ENCODE measurements at places on chromosomes 4 and X.
A peak's percentile ranks its signal among the peaks of the same experiment; 100 is the strongest.

GRCh38 chr4:76782837-76783236, 115.1 kb downstream of the SOWAHB start:
- peak; percentile 72 for DNase-seq

DNA sequence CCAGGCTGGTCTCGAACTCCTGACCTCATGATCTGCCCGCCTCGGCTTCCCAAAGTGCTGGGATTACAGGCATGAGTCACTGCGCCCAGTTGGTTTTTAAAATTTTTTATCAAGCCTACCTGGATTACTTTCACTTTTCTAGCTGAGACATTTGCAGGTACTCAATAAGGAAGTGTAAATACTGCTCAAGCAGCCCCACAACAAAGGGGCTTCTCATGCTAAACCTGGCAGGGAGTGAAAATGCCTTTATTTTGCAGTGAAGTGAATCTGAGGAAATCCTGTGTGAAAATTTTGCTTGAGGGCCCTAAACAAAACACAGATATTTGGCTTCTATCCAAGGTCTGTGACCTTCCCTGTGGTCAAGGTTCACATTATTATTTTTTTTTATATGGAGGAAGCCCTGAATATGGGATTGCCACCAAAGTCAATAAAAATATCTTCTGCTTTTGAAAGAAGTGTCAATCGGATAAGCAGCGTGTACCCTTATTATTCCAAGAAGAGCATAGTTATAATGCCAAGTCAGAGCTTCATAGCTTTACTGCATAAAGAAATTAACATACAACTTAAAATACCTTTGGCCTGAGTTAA, 481.0 kb downstream of the SH2D1A start:
- DNase-seq, result no peak

- DNase-seq, result no peak
Measured at GRCh38 chr4:114701491-114701890, 102.9 kb downstream of the UGT8 start.

DNA sequence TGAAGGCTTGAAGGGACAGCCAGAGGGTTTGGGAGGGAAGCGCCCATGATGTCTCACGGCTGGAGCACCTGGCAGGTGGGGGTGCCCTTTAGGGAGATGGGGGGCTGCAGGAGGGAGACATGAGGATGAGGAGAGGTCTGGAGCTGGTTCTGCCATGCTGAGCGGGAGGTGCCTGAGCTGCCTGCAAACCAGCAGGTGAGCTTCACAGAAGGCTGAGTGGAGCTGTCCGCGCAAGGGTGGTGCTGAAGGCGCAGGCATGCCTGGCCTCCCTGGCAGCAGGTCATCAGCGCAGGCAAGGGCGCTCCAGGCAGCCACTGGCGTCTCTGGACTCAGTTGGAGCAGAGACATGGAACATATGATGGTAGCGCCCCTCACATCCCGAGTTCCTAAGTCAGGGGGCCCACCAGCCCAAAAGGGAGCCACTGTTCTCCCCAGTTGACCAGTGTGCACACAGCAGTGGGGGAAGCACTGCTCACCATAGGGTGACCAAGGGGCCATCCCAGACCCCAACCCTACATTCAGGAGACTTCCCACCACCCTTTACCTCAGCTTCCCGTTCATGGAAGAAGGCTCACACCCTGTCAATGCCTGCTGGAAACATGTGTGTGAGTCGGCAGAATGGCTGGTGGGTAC, 25.8 kb downstream of the ADRA2C start:
- DNase-seq, result no peak

DNA sequence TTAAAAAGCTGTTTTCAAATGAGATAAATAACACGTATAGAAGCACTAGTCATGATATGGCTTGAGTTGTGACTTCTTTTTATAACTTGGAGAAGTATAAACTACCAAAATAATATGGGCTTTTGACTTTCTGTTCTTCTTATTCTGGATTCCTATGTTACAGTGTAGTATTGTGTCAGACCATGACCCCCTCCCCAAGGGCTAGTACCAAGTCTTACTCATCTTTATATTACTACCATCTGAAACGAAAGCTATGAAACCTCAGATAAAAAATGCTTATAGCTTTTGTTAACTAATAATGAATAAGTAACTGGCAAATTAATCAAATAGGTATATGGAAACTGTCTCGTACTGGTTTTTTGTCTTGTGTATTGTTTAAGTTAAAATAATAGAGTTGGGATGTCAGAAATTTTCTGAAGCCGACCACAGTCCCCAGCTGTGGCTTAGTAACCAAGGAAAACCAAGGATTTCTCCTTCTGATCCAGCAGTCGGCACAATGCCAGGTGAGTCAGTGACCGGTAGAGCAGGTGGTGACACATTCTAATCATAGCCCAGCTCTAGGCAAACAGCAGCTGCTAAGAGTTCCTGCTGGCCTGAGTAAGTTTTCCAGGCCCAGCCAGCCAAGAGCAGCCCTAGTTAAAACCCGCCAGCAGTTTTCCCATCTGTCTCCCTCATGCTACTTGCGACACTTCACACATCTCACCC, 163.3 kb upstream of the PRDX4 start:
- peak; percentile 27 for DNase-seq

DNA sequence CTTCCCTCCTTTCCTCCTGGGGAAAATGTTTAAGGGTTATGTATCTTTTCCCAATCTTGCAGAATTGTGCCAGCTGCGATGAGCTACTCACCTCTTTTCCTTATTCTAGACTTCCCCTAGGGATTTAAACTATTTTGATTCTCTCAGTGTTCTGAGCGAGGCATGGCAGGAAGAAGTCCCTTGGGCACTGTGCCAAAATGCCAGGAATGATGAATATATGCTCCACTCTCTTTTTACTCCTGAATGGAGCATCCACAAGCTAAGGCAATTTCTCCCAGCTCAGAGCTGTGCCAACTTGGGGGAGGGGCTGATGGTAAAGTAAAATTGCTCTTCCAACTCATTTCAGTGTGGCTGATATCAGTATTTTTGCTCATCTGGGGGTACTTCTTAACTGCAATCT, 4.0 kb upstream of the C4orf17 start:
- no peak for DNase-seq

DNA sequence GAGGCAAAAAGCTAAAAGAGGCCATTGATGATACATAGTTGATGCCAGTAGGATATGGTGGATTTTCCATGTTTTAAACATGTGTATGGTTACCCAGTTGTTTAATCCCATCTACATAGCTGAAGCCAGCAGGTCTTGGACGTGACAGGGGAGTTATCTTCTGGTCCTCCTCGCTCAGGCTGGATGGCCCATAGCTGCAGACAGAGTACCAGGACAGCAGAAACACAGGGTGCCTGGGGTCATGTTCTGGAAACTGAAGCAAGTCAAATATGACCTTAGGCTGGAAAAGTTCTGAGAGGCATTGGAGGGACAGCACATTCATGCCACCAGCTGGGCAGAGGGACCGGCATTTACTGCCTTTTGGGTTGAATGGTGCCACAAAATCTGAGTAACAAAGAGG, 118.0 kb upstream of the GPC4 start:
- DNase-seq, result no peak

GRCh38 chr4:176335421-176335820, 15.7 kb downstream of the SPCS3 start:
- DNase-seq, result peak; percentile 25

GRCh38 chr4:70925899-70926635, 23.9 kb downstream of the MOB1B start:
- DNase-seq, result no peak

DNA sequence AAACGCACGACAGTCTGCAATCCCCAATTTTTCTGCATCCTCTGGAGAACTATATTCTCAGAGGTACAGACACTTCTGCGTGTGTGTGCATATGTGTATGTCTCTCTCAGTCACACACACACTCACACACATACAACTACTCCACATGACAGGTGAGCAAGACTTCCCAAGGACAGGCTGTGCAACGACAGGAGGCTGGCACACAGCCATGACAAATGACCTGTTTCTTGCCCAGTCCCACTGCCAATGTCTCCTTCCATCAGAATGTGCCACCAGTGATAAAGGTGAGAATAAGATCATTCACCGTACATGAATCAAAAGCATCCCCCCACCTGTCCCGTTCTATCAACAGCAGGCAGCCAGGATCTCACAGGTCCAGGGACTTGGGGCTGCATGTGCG, 52.4 kb downstream of the PPP2R2C start:
- no peak for DNase-seq

GRCh38 chrX:19752043-19752442, 135.4 kb downstream of the SH3KBP1 start:
- no peak for DNase-seq

DNA sequence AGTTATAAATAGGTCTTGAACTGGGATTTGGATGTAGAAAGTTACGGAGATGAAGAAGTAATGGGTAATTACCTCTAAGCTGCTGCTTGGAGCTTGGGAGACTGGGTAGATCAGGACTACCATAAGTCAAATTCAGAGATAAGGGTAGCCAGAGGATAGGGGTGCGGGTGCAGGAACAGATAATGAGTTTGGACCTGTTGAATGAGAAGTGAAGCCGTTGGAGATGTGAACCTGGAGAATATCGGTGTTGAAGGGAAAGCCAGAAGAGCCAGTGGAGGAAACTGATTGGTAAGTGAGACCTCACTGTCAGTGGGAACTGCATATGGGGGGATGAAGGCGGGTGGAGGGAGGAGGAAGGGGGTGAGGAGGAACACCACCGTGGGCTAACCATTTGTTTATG, 618 bp upstream of the FOXO4 start:
- no peak for DNase-seq

GRCh38 chr4:140149846-140150635, 3.9 kb downstream of the MAML3 start:
- no peak for DNase-seq

DNA sequence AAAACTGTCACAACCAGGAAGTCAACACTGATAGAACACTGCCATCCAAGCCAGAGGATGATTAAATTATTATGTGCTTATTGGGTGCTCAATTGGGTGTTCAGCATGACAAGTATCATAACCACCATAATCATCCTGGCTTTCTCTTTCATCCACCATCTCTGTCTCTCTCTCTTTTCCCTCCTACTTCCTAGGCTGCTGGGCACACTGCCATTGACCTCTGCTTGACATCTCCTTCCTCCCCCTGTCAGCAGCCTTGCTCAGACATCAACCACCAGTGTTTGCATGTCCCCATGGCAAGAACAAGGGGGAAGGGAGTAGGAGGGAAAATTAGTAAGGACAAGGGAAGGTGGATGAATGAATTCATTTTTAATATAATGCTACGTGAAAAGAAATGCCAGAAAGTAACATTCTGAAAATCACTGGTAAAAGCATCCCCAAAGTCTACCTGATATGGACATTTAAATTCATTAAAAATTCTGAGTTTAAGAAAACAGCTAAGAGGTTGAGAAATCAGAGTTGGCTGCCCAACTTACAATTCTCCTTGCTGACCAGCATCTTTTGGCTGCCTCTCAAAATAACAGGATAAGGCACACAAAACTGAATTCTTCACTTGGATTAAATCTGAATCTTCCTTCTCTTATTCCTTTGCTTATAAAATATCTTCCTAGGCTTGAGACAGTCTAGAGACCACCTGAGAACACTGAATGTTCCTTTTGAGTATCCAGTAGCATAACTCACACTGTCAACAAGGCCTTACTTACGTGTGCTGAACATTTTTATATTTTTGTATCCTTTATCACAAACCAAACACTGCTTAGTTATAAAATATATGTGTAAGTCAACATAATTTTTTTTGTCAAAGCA, 48.5 kb downstream of the SNCA start:
- no peak for DNase-seq

- DNase-seq, result no peak
Measured at GRCh38 chr4:7511525-7511924, 76.8 kb upstream of the PSAPL1 start.

- DNase-seq, result peak; percentile 46
Measured at GRCh38 chr4:161907590-161907955, 256.2 kb downstream of the FSTL5 start.

DNA sequence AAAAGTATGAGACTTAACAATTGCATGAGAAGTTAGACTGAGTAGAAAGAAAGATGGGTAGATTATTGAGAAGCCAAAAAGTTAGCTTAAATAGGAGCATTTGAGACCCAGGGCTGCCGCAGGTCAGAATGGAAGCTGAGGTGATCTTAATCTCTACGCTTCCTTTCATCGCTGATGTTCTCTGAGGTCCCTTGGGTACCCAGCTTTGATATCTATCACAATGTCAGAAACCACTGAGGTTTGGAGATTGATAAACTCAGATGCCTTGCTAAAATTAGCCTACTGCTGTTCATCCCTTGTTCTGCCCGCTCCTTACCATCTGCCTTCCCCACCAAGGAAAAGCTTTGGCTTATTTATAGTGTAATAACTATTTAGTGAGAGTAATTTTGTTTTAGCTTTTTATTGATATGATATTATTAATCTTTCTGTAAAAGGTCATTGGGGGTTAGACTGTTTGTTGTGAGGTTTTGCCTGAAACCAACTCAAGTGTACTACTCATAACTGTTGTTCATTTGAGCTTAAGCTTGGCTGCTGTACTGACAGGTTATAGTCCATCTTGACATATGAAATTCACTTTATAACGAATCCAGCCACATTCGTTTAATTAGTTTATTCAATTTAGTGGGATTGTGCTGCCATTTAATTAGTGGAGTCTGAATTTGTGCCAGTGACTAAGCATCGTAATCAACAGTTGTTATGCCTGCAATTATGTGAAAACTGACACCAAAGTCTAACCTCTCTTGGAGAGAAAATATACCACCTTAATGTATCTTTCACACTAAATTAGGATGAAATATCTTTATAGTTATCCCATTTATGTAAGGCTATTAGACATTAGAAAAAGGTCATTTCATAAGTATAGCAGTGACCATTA, 15.1 kb downstream of the MCUB start:
- DNase-seq, result no peak

DNA sequence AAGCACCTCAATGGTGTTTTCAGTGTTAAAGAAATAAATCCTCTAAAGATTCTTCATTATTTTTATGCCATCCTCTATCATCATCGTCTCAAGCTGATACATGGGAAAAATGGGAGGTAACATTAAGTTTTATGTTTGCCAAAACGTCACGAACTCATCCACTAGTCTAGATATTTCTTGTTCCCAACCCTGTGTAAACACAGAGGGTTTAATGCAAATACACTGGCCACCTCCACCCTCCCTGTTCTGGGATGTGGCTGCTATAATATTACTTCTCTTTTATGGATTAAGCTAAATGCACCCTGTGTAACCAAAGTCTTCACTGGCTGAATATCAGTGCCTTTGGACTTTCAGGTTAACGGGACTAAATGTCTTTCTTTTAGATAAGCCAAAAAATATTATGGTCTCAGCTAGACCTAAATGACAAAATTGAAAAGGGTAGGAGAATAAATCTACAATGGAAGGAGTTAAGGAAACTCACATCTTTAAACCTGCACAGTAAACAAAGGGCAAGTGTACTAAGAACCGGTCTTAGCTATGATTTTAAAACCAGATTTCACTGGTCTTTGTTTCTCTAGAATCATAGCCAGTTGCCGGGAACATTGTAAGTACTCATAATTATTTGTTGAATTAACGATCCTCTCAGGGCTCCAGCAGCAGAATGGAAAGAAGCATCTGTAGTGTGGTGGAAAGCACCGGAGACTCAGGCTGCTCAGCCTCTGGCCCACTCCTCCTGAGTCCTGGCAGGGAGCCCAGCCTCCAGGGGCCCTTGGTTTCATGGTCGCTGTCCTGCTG, 103.5 kb upstream of the NOCT start:
- no peak for DNase-seq

DNA sequence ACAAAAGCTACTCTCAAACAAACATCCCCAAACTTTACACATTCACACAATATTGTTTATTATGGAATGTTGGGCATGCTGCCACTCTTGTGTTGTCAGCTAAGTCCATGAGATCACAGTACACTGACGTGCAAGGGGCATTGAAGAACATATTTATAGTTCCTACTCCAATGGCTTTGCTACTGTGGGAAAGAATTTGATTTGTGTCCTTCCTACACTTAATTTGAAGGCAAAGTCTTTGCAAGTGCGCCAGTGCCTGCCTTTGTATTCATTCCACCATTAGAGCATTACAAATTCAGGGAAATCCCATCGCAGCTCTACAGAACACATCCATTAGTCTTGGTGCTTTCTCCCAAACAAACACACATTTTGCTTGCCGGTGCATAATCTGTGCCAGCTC, 45.4 kb upstream of the FTHL17 start:
- no peak for DNase-seq
